ENCODE measurements at places on chromosomes 2 and 18. TPM values are rescaled to one million over a fixed set of nuclear protein-coding genes. Genes with fewer than 3 reads are reported as not detected.

UPP2 gene
- total RNA-seq: 0.11 TPM

PXDN gene
- total RNA-seq: 17.0 TPM

DNA sequence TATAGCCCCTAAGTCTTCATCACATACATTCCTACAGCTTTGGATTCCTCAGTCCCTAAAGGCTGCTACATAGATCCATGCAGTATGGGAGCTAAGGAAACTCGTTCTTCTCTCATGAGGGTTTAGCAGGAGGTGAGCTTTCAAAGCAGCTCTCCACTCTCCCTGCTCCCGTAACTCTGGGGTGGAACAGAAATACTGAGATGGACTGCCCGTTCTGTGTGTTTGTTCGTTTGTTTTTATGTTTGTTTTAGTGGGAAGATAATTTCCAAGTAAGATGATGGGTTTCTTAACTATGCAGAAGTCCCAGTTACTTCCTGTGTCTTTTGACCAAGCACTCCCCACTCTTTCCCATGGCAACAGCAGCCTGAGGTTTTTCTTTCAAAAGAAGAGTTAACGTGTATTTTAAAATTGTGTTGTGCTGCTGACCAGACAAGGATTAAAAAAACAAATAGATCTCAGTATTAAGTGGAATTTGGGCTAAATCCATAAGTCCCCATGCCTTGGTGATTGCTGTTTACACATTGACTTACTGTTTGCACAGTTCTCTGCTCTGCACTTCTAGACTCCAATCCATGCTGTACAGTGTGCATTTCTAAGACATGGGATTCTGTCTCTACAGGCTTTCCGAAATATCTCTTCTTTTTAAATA is 156.4 kb upstream of the SH3BP4 start:
- H3K4me1 ChIP-seq: no peaks in the 10 kb centered on the region
- no peak for DNase-seq
- H3K27me3 ChIP-seq: no peaks in the 10 kb centered on the region
- H3K4me3 ChIP-seq: no peak overlapping the region

FOXI3 gene
- not detected for total RNA-seq

KRTCAP3 gene
- 21.4 TPM for total RNA-seq

RUFY4 gene
- total RNA-seq: not detected

DNA sequence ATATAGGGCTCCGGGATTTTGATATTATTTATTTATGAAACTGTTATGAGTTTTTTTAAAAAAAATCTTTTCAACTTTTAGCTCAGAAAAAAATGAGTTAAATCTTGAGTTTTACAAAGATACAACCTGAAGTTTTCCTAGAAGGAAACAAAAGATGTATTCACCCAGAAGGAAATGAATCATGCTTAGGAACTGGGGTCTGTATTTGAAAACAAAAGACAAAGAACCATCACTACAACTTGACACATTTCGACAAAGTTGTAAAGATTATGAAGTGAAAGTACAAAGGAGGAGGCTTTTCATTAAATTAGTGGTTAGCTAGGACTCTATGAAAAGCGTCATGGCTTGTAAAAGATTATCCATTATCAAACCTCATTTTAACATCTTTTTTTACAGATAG is 143.3 kb downstream of the PDE1A start:
- no peaks in the 10 kb centered on the region for H3K36me3 ChIP-seq
- H3K4me3 ChIP-seq: no peak overlapping the region
- no peak for DNase-seq
- peaks cover 22% of the 10 kb centered on the region for H3K4me1 ChIP-seq

DNA sequence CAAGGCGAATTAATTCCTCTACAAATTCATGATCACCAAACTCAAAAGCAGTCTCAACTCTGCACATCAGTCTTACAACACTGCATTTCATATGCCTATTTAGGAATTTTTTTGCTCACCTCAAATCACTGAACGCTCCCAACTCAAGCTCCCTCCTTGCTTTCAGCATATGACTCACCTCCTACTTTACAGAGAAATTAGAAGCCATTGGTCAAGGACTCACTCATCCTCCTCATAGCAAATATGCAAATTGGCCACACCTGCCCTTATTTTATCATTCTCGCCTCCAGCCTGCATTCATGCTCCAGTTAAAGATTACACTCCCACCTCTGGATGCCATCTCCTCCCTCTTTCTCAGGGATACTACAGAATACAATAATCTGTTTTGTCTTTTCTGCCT is 148.8 kb downstream of the MBD2 start:
- no peak overlapping the region for H3K27ac ChIP-seq
- H3K27me3 ChIP-seq: no peaks in the 10 kb centered on the region
- H3K4me3 ChIP-seq: no peak overlapping the region
- H3K36me3 ChIP-seq: no peaks in the 10 kb centered on the region
- no peak for DNase-seq
- H3K4me1 ChIP-seq: no peaks in the 10 kb centered on the region
